ENCODE measurements at places on chromosomes 3 and 15.

- DNase-seq, result no peak
Measured at GRCh38 chr3:38120693-38121450, 16.1 kb downstream of the ACAA1 start.

GRCh38 chr3:71533588-71533987 lies 49.9 kb downstream of the FOXP1 start:
- DNase-seq, result no peak

DNA sequence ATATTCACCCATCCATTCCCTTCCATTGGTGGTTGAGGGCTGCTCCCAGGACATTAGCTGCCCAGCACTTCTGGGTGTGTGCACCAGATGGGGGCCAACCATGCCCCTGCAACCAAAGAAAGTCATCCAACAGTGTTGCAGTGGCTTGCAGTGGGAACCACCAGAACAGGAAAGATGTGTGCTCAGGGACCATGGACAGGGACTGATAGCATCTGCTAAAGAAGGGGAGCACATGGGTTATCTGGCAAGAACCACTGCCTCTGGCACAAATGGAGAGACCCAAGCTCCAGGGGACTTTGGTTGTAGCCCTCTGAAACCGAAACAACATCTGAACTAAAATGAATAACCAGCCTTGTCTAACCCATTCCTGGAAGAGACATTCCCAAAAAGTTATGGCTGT lies 8.1 kb downstream of the DCLK3 start:
- DNase-seq, result no peak

- DNase-seq, result no peak
Measured at GRCh38 chr3:134937256-134938028, 142.4 kb downstream of the EPHB1 start.

DNA sequence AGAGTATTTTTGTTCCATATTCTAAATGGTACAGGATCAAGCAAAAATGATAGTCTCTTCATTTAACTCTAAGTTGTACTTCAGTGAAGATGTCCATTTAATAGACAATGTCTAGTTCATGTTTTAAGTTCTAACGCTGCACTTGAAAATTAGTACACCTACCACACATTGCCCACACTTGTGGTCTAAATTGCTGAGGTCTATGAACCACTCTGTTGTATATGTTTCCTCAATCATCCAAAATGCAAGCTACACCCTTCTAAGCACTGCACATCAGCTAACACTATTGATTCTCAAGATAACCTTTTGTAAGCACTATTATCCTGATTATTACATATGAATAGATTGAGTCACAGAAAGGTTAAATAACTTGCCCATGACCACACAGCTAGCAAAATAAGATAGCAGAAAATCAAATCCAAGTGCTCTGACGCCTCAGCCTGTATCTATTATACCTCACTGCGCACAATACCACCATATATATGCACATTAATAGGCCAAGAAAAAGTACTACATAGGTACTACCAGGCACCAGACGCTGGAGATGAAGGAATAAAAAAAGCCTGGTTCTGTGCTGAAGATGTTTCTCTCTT lies 6.4 kb downstream of the GOLIM4 start:
- no peak for DNase-seq

GRCh38 chr15:63103416-63103815 lies 18.2 kb upstream of the LACTB start:
- DNase-seq, result no peak

- DNase-seq, result no peak
Measured at GRCh38 chr3:128128251-128128650, 4.6 kb upstream of the RUVBL1 start.

DNA sequence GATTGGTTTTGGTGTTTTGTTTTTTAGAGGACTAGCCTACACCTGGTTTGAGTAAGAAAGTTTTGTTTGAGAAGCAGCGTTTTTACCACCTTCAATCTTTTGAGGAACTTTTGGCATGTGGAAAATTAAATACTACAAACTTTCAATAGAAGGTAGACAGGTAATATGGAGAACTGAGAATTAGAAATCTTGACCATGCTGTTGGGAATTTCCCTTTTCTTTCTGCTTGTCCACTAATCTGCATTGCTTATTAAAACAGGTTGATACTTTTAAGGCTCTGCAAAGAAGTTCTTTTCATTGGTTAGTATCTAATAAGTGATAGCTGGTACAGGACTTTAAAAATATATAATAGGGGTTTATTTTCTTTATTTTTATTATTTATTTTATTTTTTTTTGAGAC lies 31.9 kb downstream of the UBE2E1 start:
- DNase-seq, result no peak

DNA sequence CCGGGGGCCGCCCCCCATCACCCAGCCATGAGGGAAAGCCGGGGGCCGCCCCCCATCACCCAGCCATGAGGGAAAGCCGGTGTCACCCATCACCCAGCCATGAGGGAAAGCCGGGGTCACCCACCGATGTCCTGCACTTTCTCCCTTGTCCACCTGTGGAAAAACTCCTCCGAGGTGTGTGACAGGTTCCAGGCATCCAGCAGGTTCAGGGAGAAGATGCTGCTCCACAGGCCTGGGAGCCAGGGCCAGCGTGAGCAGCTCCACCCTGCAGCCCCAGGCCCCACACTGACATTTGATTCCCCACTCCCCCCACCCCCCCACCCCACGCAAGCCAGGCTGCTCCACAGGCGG lies 15.5 kb upstream of the EHD4 start:
- DNase-seq, result no peak

GRCh38 chr15:58369261-58369701 lies 62.5 kb upstream of the LIPC start:
- DNase-seq, result peak; percentile 32

DNA sequence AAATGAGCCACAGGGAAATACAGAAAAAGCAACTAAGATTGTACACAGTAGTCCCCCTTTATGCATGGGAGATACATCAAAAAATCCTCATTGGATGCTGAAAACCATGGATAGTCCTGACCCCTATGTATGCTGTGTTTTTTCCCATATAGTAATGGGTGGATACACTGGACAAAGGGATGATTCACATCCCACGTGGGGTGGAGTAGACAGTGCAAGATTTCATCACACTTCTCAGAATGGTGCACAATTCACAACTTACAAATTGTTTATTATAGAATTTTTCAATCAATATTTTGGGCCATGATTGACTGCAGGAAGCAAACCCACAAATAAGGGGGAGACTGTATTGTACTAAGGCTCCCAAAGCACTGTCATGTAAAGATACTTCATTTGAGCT lies 224.4 kb upstream of the STRIT1 start:
- DNase-seq, result no peak

DNA sequence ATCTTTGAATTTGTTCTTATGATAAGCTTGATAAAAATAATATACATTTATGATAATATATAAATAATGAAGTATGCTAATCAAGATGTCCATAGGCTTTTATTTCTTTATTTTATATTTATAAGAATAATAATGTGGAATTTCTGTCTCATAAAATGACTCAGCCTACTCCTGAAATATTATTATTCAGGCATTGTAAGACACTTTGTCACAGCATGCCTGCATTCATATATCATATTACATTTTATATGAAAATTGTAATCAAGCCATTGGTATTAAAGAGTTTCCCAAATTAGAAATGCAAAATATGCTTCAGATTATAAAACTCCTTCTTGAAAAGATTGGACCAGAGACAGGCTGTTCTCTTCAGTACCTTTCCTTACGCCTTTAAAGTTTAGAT lies 1303.7 kb upstream of the CADM2 start:
- no peak for DNase-seq

GRCh38 chr3:196559826-196560225 lies 8.5 kb downstream of the WDR53 start:
- no peak for DNase-seq

- DNase-seq, result no peak
Measured at GRCh38 chr3:16286161-16286560, 21.1 kb downstream of the OXNAD1 start.

DNA sequence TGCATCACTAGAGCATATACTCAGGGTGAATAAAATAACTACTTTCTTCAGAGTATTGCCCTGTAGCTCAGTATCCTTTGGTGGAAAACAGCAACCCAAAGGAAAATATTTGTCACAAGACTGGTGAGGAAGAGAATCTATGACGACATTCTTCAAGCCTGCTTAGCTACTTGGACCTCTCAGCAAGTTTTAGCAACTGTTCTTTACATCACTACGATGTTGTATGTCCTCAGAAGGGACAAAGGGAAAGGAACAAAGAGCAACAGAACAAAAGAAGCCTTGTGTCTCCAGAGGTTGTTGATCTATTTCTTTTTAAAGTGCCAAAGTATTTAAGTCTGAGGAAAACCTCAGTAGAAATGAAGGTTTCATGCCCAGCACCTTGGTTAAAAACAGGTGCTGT lies 746.7 kb downstream of the NAALADL2 start:
- no peak for DNase-seq

Measured in AG20443 (cell line).